ENCODE measurements at places on chromosomes 6 and 20.

DNA sequence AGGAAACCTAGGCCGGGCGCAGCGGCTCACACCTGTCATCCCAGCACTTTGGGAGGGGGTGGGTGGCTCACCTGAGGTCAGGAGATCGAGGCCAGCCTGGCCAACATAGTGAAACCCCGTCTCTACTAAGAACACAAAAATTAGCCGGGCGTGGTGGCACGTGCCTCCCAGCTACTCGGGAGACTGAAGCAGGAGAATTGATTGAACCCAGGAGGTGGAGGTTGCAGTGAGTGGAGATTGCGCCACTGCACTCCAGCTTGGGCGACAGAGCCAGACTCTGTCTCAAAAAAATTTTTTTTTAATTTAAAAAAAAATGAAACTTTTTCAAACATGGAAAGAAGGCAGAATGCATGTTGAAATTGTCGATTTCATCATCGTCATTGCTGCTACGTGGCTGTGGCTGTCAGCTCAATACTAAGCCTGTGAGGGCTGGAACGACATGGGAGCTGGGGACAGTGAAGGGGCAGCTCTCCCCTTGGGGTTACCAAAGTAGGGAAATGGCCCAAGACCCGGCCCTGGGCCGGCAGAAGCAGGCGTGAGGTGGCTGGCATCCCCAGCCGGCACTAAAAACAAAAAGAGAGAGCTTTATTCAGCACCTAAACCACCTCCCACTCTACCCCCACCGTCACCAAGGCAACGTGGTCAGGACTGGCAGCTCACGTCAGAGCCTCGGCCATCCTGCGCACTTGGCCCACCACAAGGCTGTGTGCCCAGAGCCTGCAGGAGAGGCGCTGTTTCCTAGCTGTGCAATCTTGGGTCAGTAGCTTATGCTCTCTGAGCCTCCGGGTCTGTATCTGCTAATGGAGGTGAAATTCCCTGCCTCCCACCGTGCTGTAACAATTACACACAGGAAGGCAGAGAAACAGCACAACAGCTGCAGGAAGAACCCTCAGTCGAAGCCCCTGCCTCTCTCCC is 30.8 kb downstream of the AGPAT4 start:
- DNase-seq, result no peak

DNA sequence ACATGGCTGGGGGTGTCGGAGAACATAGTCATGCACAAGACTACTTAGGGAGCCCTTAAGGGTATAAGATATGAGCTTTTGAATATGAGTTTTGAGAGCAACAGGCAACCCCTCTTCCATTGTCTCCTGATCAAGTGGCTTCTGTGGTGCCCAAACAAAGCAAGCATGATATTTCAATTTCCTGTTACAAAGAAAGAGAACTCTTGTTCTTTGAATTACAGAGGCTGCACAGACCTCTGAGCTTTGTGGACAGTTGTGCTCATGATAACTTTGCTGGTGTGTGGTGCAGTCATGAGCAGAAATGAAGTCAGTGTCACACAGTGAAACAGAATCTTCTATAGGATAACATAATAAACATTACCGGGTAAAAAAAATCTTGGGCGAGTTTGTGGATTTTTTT is 66.8 kb upstream of the THEMIS start:
- DNase-seq, result no peak

GRCh38 chr6:136921936-136922684 is at the start of gene SLC35D3:
SLC35D3 (plus strand) TSS chr6:136922301; CDS start chr6:136922429, 128 bp downstream.
- DNase-seq, result no peak

DNA sequence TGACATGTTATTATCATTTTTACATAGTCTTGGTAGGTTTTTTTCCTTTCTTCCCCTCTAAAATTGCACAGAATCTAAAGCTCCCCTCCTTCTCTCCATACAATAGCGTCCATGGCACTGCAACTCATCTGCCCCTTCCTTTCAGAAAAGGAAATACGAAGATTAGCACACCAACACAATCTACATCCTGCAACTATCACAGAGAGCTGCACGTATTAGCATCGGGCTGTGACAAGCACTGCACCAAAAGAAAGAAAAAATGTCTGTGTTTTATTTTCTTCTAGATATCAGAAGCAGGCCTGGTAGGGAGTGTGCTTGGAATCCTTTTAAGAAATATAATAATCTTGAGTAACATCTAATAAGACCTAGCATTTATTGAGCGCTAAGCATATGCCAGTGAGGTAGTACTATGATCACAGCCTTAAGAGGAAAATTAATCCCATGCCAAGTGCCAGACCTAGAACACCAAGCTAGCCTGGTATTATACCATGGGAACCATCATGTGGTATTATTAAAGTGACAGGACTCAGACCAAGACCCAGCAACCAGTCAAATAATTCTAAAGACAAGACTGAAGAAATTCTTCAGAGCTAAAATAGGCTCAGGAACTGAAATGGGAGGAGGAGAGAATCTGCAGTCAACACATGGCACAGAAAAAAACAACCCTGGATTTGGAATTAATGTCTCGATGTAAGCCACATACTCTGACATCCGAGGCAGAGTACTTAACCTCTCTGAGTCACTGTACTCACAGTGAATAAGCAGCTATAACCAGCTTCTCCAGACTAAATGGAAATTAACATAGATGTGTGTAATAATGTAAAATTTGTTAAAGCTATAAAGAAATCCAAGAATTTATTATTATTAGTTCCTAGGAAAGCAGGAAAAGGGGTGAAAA is 124.3 kb downstream of the IPCEF1 start:
- DNase-seq, result no peak

- no peak for DNase-seq
Observed at GRCh38 chr6:34370361-34370760, 22.1 kb downstream of the NUDT3 start.

DNA sequence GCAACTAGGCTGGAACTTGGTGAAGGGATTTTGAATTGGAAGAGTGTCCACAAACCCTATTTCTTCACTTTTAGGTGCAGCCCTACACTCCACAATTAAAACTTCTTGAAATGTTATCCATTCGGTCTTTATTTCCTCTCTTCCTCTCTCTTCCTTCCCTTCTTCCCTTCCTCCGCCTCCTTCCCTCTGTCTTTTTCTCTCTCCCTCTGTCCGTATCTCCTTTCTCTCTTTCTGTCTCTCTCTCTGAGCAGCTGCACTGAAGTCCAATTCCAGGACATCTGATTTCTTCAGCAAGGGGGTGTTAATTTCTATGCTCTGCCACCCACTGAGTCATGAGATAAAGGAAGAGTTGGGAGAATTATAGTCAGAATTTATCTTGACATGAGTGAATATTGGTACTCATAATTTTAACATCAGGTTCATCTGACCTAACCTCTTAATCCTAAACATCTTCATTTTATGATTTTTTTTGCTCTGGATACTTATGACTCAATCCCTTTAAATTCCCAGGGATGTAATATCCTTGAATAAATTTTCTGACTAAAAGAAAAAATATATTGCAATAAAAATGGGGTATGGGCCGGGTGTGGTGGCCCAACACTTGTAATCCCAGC is 84.2 kb downstream of the BCAS1 start:
- no peak for DNase-seq

DNA sequence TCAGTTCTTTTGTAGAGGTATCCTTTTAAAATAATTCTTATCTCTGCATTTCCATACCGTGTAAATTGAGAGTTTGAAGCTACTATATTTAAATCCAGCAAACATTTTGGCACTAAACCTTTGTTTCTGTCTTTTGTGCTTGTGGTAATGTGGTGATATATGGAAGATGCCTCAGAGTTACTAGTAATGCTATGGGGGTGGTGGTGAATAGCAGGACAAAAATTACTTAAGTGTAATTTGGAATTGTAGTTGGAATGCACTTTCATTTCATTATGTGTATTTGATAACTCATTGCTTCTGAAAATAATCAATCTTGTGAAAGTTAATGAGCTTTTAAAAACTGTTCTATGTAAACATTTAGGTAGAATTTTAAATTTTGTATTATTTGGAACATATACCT is 404.5 kb downstream of the PHF3 start:
- no peak for DNase-seq

DNA sequence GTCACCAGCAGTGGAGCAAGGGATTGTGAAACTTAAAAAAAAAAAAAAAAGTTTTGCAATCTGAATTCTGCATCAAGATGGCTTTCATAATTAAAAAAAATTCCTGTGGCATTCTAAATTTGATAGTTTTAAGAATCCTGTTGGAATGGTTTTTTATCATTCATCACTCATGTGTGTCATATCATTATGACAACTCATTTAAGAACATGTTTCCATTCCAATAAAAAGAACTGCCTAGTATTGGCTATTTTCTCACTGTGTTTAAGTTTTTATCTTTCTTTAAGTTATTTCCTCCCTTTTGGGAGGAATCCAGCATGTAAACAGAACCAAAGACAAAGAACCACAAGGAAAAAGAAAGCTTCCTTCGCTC is 26.2 kb upstream of the RHAG start:
- no peak for DNase-seq

DNA sequence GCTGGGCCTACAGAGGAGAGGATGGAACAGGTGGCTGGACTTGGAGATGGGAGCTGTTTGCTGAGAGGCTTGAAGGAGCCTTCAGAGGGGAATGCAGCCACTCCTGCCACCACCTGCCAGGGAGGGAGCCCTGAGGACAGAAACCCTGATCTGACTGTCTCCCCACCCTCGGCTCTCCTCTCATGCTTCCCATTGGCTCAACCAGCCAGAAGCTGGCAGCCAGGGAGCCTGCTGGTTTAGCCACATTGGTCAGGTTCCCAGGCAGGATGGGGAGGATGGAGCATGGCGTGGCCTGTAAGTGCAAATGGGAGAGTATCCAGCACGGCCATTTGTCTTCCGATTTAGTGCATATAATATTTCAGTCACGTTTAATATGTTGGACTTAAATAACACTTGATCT is 12.8 kb downstream of the TREM1 start:
- no peak for DNase-seq

DNA sequence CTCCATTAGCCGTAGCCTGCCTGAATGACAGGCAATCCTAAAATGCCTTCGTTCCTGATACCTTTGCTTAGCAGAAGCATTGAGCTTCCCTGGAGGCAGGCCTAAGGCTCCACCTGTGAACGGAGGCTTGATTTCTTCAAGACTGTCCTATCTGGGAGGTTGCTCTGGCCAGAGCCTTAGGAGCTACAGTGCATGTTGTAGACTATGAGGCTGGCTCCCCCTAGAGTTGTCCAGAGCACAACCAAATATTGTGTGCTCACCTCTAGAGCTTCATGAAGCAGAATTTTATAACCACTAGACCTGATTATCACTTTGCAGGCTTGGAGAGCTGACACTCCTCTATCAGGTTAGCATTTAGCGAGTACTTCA is 217.8 kb downstream of the MAFB start:
- no peak for DNase-seq

- no peak for DNase-seq
Observed at GRCh38 chr6:126268092-126268491, 71.8 kb upstream of the CENPW start.

GRCh38 chr6:53894091-53894490 is 99.3 kb downstream of the LRRC1 start:
- no peak for DNase-seq

DNA sequence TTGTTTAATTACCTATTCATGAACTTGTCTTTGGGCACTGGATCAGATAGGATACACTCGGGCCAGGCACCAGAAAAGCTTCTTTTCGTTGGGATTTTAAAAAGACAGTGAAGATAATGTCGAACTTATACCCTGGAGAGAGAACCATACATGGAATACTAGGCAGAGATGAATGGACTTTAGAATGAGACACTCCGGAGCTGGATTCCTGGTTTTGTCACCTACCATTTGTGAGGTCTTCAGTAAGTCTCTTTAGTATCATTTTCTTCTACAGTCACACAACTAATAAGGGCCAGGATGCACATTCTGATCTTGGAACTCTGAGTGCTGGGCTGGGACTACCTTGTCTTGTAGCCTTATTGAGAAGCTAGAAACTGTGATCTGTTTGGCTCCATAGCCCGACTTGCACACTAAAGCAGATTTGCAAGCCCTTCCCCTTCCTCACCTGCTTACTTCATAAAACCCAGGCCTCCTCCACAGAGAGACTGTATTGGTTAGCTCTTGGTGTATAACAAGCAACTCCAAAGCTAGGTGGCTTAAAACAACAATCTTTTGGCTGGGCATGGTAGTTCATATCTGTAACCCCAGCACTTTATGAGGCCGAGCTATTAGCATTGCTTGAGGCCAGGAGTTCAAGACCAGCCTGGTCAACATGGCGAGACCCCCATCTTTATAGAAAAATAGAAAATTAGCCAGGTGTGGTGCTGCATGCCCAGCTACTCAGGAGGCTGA is 7.4 kb upstream of the IFT52 start:
- no peak for DNase-seq

DNA sequence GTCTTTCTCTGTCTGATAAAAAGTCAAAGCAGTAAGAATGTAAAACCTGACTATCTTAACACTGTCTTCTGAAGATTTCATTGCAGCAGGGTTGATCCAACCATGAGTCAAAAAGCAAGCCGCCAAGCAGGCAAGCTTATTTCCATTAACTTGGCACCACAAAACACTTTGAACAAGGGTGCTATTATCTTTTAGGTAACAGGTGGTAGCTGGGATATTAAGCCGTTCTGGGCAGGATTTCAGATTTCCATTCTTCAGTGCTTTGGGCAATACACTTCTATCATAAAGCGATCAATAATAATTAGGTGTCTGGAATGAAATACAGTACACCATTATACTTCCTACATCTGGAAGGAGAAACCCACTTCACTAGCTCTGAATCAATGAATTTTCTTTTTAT is 181.9 kb downstream of the TBC1D7 start:
- no peak for DNase-seq

DNA sequence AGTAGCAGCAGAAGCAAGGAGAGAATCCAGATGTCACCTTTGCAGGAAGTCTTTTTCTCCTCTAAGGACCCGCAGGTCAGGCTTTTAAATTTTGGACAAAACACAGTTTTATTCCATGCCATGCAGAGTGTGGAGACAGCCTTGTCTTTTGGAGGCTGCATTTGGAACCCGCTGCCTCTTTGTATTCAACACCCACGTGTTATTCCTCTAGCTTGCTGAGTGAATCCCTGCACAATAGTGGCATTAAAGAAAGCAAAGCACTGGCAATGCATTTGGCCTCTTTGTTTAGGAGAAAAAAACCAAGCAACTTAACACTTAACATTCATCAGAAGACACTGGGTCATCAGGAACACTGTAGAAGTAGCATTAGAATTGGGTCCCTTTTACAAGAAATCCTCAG is 43.5 kb downstream of the TFAP2B start:
- DNase-seq, result no peak

GRCh38 chr6:73648166-73648565 is 5.6 kb downstream of the SLC17A5 start:
- no peak for DNase-seq

DNA sequence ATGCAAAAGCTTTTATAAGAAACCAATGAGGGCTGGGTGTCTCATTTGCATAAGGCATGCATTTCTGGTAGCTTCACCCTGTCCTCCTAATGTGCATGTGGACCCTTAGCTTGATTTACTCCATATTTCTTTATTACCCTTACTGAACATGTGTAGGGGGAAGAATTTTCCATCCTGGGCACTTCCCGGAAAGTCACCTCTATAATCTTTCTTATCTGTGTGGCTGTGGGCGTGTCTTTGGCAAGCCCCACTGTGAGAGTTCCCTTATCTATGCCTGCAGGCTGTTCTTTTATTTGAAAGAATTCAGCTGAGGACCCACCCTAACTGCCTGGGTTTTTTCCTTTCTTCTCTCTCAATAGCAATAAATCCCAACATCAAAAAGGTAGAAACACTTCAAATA is 627.8 kb downstream of the DOK5 start:
- no peak for DNase-seq

- no peak for DNase-seq
Observed at GRCh38 chr6:7377961-7378360, 11.6 kb downstream of the CAGE1 start.

Measured in cortex of kidney (tissue), 1 donor.